ENCODE measurements at places on chromosomes 3 and 15.

GRCh38 chr15:96043591-96044171 is 286.8 kb upstream of the NR2F2 start:
- DNase-seq, result no peak

DNA sequence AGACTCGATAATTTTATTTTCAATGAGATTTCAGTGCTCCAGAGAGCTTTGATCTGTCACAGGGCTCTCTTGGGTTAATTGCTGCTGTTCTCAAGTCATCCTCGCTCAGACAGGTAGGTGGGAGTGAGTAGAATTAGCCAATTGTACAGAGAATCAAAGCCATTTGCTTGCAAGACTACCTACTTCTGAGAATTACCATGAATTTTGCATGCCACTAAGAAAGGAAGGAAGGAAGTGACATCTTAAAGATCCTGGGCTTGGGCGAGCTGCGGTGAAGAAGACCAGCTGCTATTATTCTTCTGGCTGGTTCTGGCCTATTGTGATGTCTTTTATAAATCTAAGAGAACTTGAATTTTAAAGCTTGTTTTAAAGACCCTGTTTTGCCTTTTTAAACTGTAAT is 154.1 kb upstream of the LPP start:
- peak; percentile 45 for DNase-seq

GRCh38 chr3:113495035-113495434 is 19.9 kb downstream of the SPICE1 start:
- DNase-seq, result no peak

GRCh38 chr3:125039131-125040100 is 16.4 kb downstream of the HEG1 start:
- DNase-seq, result no peak

DNA sequence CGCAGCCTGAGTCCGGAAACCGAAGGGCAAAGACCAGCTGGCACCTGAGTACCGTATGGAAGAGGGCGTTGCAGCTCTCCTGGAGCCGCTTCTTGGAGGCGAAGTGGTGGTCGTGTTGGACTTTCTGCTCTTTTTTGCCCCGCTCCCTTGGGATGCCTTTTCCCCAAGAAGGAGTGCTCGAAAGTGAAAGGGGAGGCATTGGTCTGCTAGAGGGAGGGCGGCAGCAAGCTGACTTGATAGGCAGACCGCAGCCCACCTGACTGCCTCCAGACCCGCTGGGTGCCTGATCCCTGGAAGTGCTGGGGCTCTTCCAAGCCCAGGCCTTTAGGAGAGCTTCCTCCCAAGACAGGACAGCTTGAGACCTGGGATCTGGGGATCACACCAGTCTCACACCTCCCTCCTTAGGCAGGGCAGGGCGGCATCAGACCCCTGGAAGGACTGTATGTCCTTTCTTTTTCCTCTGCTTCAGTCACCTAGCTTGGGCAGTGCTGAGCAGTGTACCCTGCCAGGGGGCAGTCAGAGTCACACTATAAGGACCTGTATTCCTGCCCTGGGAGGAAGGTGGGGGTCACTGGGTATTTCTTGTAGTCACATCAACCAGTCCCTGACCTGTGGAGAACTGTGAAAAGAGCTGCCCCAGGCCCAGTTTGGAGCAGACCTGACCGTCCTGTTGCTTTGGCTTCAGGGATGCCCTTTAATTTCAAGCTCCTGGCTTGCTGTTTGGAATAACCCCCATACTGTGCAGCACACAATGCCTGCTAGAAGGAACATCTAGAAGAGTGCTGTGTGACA is 2.1 kb downstream of the ACVR2B start:
- DNase-seq, result no peak

- DNase-seq, result no peak
Observed at GRCh38 chr3:57464801-57465200, 79.3 kb downstream of the DNAH12 start.

- no peak for DNase-seq
Observed at GRCh38 chr3:68915973-68916372, 16.4 kb downstream of the TAFA4 start.

GRCh38 chr15:95857124-95857757 is 473.3 kb upstream of the NR2F2 start:
- DNase-seq, result no peak

GRCh38 chr3:155495387-155495786 is 201.9 kb upstream of the STRIT1 start:
- no peak for DNase-seq

GRCh38 chr15:39079296-39079847 is 501.5 kb upstream of the THBS1 start:
- no peak for DNase-seq

GRCh38 chr3:197847866-197848401 is 56.9 kb downstream of the LRCH3 start:
- peak; percentile 65 for DNase-seq

DNA sequence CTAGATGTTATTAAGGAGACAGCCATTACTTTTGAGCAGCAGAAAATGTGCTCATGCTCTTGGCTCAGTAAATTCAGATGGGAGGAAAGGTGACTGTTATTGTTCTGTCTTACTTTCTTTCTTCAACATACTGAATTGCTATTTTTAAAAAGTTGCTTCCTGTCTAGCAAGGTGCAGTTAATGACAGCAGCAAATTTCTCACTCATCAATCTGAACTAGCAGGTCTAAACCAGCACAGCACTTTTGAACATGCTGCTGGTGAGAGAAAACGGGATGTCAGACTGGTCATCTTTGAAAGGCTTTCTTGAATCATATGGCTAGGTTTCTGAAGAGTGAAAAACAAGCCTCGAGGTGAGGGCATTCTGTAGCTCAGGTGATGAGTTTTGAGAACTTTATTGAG is 384.7 kb downstream of the MFSD1 start:
- DNase-seq, result no peak

GRCh38 chr3:42988097-42988496 is 9.0 kb downstream of the GASK1A start:
- no peak for DNase-seq

- no peak for DNase-seq
Observed at GRCh38 chr3:143163562-143164100, 44.1 kb downstream of the CHST2 start.

DNA sequence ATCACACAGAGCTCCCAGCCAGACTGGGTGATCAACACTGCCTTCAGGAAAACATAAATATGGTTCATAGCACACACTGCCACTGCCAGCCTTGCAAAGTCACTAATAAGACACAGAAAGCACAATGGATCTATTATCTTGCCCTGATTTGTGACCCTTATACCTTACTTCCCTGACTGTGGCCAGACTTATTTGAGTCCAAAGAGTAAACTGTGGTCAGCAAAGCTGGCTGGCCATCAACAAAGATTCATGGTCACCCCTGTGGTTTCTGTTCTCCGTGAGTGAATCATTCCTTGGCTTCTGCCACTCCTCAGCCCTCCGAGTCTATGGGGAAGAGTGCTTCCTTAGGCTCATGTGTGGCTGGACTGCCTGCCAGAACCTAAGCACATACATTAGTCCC is 437.7 kb downstream of the RAP2B start:
- no peak for DNase-seq

Data from naive thymus-derived CD4-positive, alpha-beta T cell (primary cell).